ENCODE measurements at places on chromosomes 12 and 14.

- DNase-seq: no peak
Measured at GRCh38 chr12:131699434-131699833, 11.5 kb upstream of the SFSWAP start.

DNA sequence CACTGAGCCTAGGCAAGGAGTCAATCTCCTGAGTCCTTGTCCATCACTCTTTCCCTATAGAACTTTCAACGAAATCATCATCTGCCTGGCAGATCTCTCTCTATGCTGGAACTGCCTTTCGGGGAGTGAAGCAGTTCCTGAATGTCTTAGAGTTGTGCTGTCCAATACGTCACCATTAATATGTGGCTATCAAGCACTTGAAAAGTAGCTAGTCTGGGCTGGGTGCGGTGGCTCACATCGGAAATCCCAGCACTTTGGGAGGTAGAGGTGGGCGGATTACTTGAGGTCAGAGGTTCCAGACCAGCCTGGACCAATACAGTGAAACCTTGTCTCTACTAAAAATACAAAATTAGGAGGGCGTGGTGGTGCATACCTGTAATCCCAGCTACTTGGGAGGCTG lies 35.1 kb downstream of the NRDE2 start:
- no peak for DNase-seq

GRCh38 chr12:126087692-126088091 lies 1022.5 kb downstream of the AACS start:
- DNase-seq: no peak

GRCh38 chr14:95562892-95563685 lies 28.2 kb downstream of the GLRX5 start:
- DNase-seq: no peak

GRCh38 chr12:132510746-132511477 lies 21.0 kb downstream of the FBRSL1 start:
- DNase-seq: no peak

DNA sequence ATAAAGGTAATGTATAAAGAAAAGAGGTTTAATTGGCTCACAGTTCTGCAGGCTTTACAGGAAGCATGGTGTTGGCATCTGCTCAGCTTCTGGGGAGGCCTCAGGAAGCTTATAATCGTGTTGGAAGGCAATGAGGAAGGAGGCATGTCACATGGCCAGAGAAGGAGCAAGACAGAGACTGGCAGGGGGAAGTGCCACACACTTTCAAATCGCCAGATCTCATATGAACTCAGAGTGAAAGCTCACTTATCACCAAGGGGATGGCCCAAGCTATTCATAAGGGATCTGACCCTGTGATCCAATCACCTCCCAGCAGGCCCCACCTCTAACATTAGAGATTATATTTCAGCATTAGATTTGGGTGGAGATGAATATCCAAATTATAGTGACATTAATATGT lies 26.3 kb downstream of the LDHB start:
- DNase-seq: no peak

- no peak for DNase-seq
Measured at GRCh38 chr12:132182711-132183365, 38.6 kb downstream of the NOC4L start.

- no peak for DNase-seq
Measured at GRCh38 chr12:16636435-16637055, 30.6 kb upstream of the LMO3 start.

Data from COR-L47 (cell line).